ENCODE measurements at places on chromosomes 16 and 17.

DNA sequence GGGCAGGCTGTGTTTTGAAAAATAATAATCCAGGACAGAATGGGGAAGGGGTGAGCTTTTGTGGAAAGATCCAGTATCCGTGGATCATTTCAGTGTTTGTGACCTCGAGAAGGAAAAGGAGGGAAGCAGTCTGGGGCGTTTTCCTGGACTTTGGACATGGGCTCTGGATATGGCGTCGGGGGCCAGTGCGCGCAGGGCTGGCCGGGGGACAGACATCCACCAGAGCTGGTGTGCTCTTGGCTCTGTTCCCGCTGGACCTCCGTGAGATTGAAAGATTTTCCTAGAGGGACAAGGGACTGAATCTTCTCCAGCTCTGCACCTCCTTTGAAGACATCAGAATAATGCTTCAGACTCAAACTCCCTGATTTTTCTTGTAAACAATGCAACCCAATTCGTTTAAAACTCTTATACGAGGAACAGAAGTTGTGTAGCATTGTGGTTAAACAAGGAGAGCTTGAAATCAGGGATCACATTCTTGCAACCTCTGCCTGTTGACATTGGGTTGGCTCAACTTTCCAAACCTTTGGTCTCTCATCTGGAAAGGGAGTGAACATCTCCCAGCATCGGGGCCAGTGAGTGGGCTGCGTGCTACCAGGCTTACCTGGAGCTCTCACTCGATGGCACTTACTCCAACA lies 75.9 kb downstream of the C16orf95 start:
- DNase-seq = no peak

DNA sequence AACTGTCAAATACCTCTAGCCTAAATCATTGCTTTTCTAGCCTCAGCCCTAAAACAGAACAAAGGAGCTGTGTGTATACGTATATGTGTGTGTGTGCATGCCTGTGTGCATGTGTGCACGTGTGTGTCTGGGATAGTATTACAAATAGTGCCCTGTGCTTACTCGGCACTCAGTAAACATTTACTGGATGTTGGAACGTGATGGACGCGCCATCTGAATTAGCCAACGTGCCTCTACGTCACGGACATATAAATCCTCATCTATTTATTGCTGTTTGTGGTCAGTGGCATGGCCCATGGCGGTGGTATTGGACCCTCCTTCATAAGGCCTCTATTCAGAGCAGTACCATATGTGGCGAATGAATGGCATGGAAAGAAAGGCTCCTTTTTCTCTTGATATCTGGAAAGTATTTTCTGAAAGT lies 37.5 kb downstream of the WWP2 start:
- no peak for DNase-seq

- no peak for DNase-seq
Measured at GRCh38 chr16:77840673-77841501, 52.5 kb downstream of the VAT1L start.

- DNase-seq = no peak
Measured at GRCh38 chr16:79310710-79311109, 289.8 kb downstream of the MAF start.

DNA sequence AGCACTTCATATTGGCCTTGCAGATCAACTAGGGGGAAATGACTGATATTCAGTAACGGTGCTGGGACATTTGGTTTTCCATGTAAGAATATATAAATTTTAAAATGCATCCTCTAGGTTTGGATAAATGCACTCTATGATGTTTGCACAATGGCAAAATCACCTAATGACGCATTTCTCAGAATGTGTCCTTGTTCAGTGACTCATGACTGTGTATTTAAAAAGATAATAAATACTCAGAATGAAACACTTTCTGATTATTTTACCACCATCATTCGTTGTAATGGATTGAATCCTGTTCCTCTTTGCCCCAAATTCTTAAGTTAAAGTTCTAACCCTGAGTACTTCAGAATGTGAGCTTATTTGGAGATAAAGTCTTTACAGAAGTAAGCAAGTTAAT lies 17.2 kb upstream of the ADGRG1 start:
- DNase-seq = no peak

DNA sequence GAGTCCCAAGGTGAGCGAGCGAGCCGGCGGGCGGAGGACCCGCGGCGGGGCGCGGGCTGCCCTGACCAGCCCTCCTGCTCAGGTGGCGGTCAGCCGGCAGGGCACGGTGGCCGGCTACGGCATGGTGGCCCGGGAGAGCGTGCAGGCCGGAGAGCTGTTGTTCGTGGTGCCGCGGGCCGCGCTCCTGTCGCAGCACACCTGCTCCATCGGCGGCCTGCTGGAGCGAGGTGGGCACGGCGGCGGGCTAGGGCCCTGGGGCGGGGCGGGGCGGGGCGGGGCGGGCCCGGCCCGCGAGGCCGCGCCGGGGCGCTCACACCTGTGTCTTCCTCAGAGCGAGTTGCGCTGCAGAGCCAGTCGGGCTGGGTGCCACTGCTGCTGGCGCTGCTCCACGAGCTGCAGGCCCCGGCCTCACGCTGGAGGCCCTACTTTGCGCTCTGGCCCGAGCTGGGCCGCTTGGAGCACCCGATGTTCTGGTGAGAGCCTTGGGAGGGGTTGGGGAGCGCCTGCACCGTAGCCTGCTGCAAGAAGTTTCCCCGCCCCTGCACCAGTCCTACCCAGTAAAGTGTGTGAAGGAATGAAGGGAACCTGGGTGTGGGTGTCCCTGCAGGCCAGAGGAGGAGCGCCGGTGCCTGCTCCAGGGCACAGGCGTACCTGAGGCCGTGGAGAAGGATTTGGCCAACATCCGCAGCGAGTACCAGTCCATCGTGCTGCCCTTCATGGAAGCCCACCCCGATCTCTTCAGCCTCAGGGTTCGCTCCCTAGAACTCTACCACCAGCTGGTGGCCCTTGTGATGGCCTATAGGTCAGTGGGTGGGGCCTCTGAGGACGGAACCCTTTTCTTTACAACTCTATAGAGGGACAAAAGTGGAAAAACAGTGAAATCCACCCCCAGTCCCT lies 802 bp downstream of the SETD6 start:
- no peak for DNase-seq

Data from substantia nigra (tissue), 51 donors.